BJ (cell line): ENCODE measurements at places on chromosomes 1 and 21.

GRCh38 chr21:43027846-43028731 is 47.5 kb downstream of the CBS start:
- no peak for DNase-seq

- DNase-seq, result no peak
Observed at GRCh38 chr1:109312246-109312645, 5.4 kb upstream of the MYBPHL start.

DNA sequence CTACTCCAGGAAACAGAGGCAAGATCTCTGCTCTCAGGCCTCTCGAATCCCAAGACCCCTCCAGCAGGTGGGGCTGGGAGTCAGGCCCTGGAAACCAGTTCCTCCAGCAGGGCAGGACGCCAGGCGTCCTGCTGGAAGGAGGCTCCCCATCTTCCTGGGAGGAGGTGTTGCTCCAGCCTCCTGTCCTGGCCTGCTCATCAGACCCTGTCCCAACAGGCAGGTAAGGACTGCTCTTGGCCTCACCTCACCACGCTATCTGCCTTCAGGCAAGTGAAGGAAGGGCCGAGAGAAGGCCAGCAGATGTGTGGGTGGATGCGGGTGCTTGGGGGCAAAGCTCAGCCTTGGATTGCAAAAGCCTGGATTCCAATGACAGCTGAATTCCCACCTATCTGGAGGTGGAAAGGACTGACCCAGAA is 82.9 kb downstream of the SSBP3 start:
- DNase-seq, result no peak

DNA sequence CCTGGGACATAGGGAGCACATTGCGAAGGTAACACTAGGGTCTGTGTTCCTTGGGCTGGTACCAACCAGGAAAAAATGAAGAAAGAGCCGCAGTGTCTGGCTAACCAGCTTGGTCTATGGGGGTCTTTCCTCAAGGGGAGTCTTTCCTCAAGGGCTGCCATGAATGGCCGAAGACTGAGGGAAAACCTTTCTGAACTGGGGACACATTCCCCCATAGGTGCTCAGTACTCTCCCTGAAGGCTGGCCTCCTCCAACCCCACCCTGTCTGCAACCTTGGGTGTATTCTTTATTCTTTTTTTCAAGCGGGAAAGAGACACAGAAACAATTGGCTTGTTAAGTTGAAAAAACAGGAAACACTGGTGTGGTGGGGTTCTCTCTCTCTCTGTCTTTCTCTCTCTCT is 200.5 kb downstream of the BACH1 start:
- DNase-seq, result no peak
